ENCODE measurements at places on chromosomes 6 and 20.

- no peak for DNase-seq
Measured at GRCh38 chr6:168598251-168599117, 157.5 kb downstream of the SMOC2 start.

DNA sequence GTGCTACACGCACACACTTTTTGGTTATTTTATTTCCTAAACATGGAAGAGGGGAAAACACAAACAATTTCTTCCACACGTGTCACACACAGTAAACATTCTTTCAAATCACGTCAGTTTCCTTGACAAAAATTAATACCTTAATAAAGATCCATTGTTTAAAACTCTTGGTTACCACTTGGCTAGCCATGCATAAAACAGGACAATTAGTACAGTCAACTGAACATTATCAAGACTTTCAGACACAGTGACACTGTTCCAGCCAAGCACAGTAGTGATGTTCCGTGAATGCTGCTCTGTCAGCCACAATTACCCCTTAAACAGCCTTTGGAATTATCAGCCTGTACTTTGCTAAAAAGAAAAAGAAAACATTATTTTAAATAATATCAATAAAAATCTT is 50.8 kb downstream of the GMDS start:
- no peak for DNase-seq

- DNase-seq, result no peak
Measured at GRCh38 chr6:136529710-136530109, 20.5 kb downstream of the MAP7 start.

DNA sequence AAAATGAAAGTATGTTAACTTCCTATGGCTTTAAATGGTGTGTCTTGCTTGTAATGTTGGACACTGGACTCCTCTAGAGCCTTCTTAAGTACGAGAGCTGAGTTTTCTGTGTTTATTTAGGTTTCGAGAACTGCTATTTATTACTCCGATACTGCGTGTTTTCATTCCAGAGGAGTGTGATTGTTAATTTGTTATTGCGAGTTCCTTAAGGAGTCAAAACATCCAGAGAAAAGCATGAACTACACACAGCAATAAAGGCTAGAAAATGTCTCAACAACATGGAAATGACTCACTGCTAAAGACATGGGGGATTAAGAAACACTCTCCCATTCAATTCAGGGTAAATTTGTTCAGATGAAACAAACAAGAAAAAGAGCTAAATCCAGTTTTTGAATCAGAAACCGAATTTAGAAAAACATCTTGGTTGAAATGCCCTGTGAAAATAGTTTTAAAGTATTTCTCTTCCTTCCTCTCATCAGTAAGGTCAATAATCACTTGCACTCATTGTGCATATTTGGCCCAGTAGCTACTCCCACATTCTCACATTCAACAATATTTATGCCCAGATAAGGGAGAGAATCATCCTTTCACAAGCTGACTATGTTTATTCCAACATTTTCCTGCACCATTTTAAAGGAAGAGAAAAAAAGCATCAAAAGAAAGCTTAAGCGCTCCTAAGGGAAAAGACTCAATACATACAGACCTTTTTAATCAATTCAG is 36.0 kb downstream of the ATXN1 start:
- no peak for DNase-seq

DNA sequence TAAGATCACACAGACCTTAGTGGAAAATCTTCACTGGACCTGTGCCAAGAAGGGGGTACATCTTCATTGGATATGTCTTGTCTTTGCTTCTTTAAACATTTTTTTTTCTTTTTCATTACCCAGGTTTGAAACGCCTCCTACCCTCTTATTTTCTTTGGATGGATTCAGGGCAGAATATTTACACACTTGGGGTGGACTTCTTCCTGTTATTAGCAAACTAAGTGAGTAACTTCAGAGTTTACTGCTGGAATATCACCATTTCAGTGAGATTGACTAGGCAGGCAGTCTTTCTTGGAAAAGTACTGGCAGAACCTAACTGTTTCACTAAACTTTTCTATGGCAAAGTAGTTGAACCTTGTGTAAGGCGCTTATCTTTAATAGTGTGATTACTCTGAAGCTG is 47.0 kb downstream of the ENPP1 start:
- no peak for DNase-seq

DNA sequence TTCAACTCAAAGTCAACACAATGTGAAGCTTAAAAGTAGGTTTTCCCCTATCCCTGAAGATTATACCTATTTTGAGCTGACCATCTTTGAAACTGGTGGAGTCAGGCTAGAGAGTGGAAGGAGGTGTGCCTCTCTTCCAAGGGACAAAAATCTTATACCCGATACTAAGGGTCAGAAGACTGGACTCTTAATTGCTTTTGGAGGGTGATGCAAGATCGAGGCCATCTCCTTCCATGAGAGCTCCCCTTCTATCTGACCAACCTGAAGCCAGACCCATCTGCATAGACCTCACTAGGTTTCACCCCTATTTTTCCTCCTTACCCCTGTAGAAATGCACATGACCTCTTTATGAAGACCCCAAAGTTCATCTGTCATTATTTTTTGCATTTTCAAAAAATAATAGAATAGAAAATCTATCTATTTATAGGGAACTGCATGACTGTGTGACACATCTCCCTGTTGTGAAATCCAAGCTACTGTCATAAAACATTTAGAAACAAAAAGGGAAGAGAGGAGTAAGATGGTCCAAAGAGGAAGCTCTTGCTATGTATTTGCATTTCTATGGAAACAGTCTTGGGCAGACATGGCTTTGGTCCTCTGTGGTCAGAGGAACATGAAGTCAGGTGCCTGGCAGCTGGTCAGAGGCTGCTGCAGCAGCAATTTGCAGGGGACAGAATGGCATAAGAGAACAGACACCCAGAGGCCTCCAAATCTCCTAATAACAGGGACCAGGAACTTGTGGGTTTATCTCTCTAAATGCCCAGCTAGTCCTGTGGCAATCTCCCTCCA is 349.2 kb downstream of the MAFB start:
- no peak for DNase-seq

- no peak for DNase-seq
Measured at GRCh38 chr6:148313488-148313887, 29.1 kb upstream of the SASH1 start.

- no peak for DNase-seq
Measured at GRCh38 chr6:35926509-35927215, 5.8 kb upstream of the SRPK1 start.

- no peak for DNase-seq
Measured at GRCh38 chr6:4804095-4804494, 27.9 kb downstream of the CDYL start.

- no peak for DNase-seq
Measured at GRCh38 chr6:131755597-131755996, 44.8 kb upstream of the CTAGE9 start.

DNA sequence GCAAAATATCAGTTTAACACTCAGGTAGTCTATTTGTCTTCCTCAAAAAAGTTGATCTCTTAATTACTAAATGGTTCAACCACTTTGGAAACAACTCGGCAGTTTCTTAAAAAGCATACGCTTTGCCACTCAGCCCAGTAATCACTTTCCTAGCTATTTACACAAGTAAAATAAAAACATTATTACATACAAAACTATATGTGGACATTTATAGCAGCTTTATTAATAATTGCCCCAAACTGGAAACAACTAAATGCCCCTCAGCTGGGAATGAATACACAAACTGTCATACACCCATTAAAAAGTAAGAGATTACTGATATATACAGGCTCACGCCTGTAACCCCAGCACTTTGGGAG is 7.4 kb downstream of the EEF1A1 start:
- DNase-seq, result no peak

- no peak for DNase-seq
Measured at GRCh38 chr6:34132486-34133185, 13.3 kb downstream of the GRM4 start.

- DNase-seq, result no peak
Measured at GRCh38 chr6:1365686-1366085, 23.7 kb upstream of the FOXF2 start.

DNA sequence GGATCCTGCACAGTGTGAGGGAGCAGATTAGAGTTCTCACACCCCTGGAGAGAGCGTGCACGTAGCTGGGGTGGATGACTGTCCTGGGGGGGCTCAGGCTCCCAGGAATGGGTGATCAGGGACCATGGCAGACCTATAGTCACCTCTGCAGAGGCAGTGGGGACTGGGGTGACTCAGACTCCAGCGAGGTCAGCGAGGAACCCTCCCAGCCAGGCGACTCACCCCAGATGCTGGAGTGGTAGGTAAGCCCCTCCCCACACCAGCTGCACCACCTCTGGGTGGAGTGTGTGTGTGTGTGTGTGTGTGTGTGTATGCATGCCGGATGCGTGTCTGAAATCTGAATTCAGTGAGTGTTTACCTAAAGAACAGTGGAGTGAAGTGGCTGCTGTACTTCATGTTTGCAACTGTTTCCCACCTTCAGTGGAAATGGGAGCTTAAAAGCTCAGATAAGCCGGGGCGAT is 17.4 kb upstream of the GTSF1L start:
- no peak for DNase-seq

DNA sequence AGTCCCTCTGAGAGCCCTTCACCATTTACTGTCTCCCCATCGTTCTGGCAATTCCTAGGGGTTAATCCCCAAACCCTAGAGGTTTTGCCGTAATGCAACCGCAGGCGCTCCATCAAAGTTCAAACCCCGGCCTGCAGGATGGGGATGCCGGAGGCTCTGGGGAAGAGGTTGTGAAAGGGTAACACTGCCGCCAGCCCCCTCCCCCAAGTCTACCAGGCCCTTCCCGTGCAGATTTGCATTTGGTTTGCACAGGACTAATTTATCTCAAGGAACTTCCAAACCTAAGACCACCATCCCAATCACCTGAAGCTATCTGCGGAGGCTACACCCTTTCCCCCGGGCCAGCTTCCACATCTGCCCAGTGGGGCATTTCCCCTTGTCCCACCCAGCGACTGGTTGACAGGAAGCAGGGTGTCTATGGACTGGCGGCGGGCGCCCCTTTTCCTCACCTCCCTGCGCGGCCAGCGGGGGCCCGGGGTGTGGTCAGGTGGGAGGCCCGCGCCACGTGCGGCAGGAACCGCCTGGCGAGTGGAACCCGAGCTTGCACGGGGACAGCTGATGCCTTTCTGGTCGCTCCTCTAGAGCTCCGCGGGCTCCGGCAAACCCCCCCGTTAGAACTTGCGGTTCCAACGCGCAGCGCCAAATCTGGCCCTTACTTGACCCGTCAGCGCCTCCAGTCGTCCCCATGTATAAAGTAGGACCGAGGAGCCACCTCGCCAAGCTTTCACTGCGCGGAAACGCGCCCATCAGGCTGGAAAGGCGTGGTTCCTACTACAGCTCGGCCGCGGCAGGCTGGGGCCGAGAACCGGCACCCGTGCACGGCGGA is 9.4 kb upstream of the SLC4A11 start:
- DNase-seq, result no peak

DNA sequence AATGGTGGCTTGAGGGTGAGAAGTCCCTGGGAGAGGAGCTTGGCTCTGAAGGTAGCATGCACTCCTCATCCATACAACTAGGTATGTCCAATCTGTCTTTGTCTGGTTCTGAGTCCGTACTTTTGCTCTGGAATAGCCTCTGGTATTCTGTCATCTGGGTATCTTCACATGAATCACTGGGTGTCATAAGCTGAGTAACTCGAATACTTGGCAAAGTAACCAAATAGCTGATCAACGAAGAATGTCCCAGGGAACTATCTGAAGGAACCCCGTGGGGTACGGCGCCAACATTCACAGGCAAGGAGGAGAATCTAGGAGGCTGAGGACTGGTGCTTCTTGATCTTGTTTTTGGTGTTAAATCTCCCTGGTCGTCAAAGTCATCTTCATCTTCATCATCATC is 184.8 kb downstream of the HIVEP2 start:
- no peak for DNase-seq

GRCh38 chr6:43999628-44000027 is 127.6 kb downstream of the MRPL14 start:
- no peak for DNase-seq

DNA sequence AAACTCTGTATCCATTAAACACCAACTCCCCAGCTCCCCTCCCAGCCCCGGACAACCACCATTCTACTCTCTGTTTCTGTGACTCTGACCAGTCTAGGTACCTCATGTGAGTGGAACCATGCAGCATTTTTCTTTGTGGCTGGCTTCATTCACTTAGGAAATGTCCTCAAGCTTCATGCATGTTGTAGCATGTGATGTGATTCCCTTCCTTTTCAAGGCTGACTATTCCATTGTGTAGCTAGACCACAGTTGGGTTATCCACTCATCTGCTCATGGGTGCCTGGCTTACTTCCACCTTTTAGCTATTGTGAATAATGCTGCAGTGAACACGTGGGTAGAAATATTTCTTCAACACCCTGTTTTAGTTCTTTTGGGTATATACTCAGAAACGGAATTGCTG is 8.8 kb upstream of the BPHL start:
- no peak for DNase-seq

GRCh38 chr6:121383478-121383877 is 49.2 kb upstream of the TBC1D32 start:
- no peak for DNase-seq

DNA sequence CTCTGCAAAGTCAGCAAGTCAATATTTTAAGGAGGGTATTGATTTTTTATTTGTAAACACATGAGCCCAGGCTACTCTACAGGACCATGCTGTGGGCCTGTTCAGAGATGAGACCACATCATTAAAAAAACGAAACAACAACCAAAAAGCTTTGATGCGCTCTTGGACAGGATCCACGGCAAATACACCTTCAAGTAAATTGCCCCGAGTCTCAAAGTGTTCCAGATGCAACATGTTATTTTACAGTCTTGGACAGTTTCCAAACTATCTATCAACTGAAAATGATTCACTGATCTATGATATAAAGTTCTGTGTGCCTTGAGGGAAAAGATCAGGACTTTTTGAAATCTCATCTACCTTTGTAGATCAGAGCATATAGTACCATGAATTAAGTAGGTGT is 25.8 kb upstream of the CARMIL1 start:
- no peak for DNase-seq

DNA sequence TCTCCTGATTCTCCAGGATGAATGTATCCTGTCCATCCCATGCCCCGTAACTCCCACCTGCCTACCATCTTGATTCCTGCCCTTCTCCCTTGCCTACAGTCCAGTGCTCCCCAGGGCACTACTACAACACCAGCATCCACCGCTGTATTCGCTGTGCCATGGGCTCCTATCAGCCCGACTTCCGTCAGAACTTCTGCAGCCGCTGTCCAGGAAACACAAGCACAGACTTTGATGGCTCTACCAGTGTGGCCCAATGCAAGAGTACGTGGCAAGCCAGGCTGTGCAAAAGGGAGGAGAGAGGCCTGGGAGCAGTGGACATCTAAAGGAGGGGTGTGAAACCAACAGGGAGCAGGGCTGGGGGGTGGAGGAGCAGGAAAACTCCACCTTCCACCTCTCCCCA is 15.0 kb upstream of the ZNF76 start:
- DNase-seq, result no peak

DNA sequence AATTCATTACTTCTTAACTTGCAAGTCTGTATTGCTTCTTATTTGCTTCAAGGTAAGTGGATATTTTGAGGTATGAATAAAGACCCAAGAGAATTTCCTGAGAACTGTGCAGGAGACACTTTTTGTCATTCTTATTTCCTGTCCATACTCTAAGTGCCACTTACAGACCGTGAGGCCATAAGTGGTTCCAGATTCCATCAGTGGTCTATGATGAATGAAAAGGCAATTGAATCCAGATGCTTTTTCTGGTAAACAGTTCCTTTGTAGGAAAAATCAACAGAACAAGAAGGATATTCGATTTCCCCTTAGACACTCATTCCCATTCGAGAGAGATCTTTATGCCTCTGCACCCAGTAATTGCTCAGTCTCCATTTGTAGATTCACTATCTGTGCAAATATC is 58.3 kb upstream of the PDE10A start:
- no peak for DNase-seq

GRCh38 chr6:75118925-75119515 is 86.8 kb downstream of the COL12A1 start:
- no peak for DNase-seq

Measured in CD8-positive, alpha-beta memory T cell (primary cell).